Hepatocyte (in vitro differentiated cells): ENCODE measurements at places on chromosomes 4 and X.

DNA sequence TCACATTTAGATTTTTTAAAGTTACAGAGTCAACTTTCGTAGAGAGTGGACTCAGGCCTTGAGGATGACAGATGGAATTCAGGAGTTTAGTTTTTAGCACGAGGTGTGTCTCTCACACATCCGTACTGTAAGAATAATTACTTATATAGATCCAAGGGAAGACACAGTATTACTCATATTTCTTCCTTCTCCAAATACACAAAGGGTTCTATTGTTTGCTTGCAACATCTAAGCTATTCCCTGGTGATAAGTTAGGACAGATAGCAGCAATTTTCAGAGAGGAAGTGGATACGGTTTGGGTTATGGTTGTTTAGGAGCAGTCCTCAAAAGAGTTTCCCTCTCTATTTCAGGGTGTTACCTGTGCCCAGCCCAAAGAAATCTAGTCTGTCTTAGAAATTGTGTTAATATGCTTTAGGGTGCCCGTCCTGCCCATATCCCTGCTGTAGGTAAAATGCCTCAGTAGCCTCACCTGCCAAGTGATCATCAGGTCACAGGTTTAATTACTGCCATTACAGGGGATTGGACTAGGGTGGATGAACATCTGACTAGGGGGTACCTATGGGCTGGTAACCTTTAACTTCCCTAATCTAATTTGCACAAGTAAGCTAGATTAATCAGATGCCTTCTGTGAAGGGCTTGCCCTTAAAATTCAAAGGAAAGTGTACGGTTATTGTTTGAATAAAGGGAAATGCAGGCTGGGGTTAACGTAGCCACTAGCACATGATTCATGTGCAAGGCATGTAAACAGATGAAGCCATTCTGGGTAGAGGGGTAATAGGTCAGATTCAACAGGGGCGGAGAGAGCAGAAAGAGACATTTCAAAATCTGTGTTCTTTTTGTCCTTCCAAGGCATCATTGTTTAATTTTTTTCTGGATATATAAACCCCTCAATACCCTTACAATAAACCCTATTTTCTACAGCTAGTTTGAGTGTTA lies 8.7 kb upstream of the PPP3CA start:
- peak; percentile 60 for DNase-seq

GRCh38 chr4:28518561-28519165 lies 1658.0 kb downstream of the STIM2 start:
- DNase-seq = no peak

DNA sequence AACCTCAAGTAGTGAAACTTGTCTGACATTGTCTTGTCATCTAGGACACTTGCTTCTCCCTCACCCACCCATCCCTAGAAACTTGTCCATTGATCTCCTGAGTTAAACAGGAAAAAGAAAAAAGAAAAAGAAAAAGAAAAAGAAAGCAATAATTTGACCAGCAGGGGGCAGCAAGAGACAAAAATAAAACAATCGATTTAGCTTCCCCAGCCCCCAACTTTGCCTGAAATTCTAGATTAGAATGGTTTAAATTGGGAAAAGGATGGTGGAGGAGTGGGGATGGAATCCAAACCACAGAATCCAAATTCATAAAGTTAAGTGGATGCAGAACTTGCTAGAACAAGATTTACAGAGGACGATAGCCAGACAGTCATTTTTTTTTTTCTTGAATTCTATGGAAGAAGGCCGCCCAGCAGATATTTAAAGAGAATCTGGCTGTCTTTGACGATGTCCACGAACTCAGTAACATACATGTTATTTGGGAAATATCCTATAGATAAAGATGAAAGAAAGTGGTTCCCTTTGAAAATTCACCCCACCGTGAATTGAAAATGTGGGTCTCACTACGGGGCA lies 282.9 kb downstream of the USP46 start:
- peak; percentile 76 for DNase-seq

DNA sequence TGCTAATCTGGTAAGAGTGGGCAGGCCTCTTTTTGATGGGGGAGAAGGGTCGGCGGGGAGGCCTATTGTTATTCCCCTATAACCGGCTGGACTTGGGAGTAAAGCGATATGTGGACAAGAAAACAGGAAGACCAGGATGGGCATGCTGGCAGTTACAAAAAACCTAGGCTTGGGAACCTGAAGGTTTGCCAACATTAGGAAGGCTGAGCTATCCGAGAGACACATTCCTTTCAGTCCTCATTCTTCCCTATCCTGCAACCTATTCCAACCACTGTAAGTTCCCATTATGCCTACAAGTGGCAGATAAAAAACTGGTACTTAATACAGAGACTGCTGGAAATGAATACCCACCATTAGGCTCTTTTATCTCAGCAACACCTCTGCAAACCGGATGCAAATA lies 32.4 kb upstream of the CT47C1 start:
- DNase-seq = no peak

DNA sequence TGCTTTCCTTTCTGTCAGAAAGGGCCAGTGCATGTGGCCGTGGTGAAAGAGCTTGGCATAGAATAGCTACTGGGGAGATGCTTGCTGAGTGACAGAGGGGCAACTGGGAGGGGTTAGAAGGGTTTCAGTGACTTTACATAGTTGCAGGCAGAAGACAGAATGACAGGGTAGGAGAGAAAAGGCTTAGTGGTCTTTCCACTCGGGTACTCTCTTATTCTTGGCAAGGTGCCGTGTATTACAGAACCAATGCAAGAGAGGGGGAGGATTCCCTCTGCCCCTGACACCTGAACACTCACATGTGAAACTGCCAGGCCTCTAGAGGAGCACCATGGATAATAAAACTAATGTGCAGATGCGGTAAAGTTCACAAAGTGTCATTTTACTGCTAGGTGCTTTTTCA lies 228.2 kb downstream of the MGST2 start:
- DNase-seq = no peak

- peak; percentile 89 for DNase-seq
Measured at GRCh38 chr4:56728512-56728911, 47.4 kb upstream of the HOPX start.

DNA sequence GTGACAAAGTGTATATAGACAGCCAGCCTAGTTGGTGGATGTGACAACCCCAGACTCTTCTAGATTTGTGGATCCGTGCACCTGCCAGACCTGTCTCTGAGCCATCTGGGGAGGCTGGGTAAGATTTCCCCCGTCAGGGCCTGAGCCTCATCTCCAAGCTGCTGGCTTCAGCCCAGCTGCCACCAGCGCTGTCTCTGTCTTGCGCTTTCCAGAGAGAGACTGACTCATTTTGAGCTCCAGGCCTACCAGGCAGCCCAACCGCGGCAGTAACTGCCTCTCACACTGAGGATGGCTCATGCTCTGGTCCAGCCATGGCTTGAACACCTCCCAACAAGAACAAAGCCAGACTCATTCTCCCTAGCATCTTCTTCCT lies 26.4 kb downstream of the NOP14 start:
- DNase-seq = peak; percentile 42

DNA sequence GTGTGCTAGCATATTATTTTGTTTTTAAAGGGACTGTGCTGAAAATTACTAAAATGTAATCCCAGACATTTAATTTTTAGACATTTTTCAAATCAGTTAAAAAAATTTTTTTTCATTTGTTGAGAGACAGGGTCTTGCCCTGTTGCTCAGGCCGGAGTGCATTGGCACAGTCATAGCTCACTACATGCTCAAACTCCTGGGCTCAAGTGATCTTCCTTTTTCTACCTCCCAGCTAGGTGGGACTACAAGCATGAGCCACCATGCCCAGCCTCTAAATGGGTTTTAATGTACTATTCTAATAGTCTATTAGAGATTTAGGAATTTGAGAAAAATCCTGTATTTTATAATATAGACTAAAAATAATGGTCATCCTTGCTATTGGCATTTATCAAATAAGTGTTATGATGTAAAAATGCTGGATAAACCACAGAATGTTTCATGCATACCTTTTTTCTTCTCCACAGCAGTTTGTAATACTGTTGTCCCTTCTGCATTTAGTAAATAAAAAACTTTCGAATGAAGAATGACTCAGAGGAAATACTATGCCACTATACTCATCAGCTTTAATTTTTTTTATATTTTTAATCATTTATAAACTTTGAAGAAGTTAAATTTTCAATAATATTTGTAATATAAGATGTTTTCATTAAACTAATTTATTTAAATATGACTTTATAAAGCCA lies 29.9 kb downstream of the CPEB2 start:
- DNase-seq = no peak

DNA sequence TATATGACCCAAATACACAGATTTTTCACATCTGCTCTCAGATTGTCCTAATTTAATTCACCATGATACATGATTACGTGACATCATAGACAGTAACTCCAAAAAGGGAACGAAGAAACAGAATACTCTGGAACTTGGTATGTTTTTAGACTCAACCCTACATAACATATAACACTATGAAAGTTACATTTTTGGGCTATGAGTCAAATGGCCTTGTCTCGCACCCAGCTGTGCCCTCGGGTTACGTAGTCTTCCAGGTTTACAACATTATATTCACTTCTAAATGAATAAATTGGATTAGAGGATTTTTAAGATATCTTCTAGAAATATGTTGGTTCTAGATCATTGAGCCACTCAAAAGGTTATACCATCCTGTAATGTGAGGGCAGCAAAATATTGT lies 2089.6 kb upstream of the TENM3 start:
- DNase-seq = no peak

DNA sequence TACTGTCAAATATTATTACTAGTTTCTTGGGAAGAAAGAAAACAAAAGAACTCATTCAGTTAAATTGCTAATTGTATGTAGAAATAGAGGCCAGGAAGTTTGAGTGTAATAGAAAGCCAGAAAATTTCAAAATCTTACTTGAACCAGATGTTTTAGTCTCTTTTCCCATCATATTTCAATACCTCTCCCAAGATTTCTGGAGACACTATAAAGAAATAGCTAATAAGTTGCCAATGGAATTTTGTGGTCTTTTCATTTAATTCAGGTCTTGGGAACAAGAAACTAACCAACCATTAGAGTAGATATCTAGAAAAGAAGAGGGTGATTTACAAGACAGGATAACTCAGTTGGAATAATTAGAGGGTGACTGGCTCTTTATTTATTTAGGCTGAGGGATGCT lies 112.2 kb downstream of the AGTR2 start:
- DNase-seq = no peak

DNA sequence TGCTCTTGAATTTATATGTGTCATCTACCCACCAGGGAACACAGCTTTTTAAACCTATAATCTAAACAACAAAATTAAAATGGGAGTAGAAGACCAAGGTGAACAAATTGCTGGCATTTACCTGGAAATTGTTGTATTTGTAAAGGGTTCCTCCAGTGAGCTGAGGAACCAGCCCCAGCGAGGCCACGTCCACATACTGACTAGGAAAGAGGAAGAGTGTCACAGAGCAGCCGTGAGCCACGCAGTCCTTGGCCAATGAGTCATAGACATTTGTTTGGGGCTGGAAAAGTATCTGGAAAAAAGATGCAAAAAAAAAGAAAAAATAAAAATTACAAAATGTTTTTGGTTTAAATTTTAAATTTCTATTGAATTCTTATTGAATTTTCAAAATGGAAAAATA lies 58.7 kb downstream of the METTL14 start:
- no peak for DNase-seq
